ENCODE measurements at places on chromosomes 5 and 9.
A peak's percentile ranks its signal among the peaks of the same experiment; 100 is the strongest.

- H3K27me3 ChIP-seq: no peaks in the 10 kb centered on the region
- no peak overlapping the region for H3K27ac ChIP-seq
- H3K4me3 ChIP-seq: no peak overlapping the region
- DNase-seq: no peak
- H3K36me3 ChIP-seq: no peaks in the 10 kb centered on the region
These were observed 31.2 kb downstream of the PRDM6 start for GRCh38 chr5:123120197-123120596.

DNA sequence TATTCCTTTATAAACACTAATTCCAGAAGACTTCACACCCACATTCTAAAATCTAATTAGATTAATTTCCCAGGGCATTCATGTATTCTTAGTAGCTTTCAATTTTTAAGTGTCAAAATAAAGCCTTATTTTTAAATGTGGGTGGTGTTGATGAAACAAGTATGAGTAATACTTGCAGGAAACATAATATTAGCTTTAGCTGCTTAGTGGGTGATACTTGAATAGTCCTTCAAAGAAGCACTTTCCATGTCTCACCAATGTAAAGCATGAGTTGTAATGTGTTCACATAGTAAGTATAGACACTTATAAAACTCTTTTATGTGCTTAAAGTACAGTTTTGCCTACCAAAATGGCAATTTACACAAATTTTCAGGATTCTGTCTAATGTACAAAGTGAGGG, 6.9 kb downstream of the FNBP1 start:
- no peak overlapping the region for H3K27ac ChIP-seq
- DNase-seq: no peak
- H3K4me1 ChIP-seq: peaks cover 25% of the 10 kb centered on the region
- H3K4me3 ChIP-seq: no peak overlapping the region
- no peaks in the 10 kb centered on the region for H3K36me3 ChIP-seq

DNA sequence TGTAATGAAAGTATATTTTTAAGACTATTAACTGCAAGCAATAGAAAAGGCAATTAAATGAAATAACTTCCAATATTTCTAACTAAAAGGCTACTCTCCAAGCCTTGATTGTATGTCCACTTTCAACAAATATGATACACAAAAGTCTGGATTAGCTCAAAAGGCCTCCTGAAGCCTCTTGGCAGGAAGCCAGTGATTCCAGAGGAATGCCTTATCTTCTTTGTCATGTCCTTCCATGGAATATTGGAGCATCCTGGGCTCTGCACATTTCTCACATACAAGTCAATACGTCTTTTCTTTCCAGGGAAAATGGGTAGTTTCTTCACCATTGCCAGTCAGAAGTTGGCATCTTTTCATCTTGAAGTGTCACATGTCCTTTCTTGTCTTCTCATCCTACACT, 357.8 kb downstream of the KDM4C start:
- no peak for DNase-seq
- no peaks in the 10 kb centered on the region for H3K4me1 ChIP-seq
- no peak overlapping the region for H3K27ac ChIP-seq
- H3K4me3 ChIP-seq: no peak overlapping the region
- no peaks in the 10 kb centered on the region for H3K36me3 ChIP-seq

- no peak overlapping the region for H3K4me3 ChIP-seq
- no peak for DNase-seq
- H3K36me3 ChIP-seq: no peaks in the 10 kb centered on the region
- no peaks in the 10 kb centered on the region for H3K27me3 ChIP-seq
These were observed 18.1 kb upstream of the ZFR start for GRCh38 chr5:32462618-32463017.

DNA sequence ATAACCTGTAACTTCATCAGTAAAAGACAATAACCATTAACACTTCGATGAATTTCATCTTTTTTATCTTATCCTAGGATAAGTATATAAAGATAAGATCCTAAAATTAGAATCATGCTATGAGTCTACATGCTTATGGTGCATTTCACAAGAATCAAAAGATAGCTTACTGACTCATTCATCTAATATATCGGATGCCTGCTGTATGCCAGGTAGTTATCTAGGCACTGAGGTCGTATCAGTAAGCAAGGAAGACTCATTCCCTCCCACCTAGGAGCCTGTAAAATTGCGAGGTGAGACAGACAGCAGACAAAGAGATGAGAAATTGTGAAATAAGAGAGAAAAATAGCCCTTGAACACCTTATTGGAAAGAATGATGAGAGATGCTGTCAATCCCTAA, 240.6 kb upstream of the ADAMTSL1 start:
- no peaks in the 10 kb centered on the region for H3K36me3 ChIP-seq
- H3K27ac ChIP-seq: no peak overlapping the region
- H3K4me3 ChIP-seq: no peak overlapping the region
- no peak for DNase-seq
- H3K4me1 ChIP-seq: no peaks in the 10 kb centered on the region

DNA sequence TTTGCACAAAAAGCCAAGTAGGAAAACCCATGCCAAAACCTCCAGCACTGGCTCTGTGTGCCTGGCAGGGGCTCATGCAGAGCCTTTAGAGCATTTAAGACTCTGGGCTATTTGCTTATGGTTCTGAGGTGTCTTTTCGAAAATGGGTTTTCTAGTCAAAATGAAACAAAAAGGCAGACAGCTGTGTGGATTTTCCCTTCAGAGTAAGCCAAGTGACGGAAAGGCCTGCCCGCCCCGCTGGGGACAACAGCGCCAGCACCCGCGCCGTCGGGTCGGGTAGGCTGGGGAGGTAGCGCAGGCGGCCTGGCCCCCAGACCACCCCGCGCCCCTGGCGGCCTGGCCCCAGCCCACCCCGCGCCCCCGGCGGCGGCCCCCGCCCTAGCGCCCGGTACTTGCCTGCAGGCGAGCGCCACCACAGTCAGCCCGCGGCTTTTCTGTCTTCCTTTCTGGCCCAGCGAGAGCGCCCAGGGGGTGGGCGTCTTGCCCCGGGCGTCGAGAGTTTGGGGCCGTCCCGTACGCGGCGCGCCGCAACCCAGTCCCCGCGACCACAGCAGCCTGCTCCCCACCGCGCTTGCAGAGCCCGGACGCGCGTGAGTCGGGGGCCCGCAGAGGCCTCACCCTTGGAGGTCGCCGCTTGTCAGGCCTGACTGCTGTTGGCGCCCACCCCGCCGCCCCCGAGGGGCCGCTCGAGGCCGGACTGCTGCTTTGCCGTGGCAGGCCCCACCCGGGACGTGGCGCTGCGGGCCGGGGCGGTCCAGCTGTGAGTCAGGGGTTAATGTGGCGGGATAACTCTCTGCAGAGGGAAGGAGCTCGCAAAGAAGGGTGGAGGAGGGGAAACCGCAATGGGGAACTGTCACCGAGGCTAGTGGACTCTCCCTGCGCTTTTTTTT, at the start of gene TICAM2:
Gene TICAM2 (minus strand): TSS at position 779 of the 890 bp plus-strand sequence. CDS start 21,223 bp downstream, outside the sequence.
- H3K27ac ChIP-seq: peak within 1 kb of the TSS; percentile 78
- no peaks in the 10 kb centered on the region for H3K27me3 ChIP-seq
- peak within 1 kb of the TSS; percentile 84 for H3K4me3 ChIP-seq

GRCh38 chr5:14880688-14881087, 9.1 kb upstream of the ANKH start:
- no peak overlapping the region for H3K4me3 ChIP-seq
- H3K27me3 ChIP-seq: no peaks in the 10 kb centered on the region
- H3K36me3 ChIP-seq: no peaks in the 10 kb centered on the region
- H3K27ac ChIP-seq: no peak overlapping the region

GRCh38 chr9:1184146-1184545, 134.0 kb downstream of the DMRT2 start:
- H3K4me3 ChIP-seq: no peak overlapping the region
- H3K27me3 ChIP-seq: no peaks in the 10 kb centered on the region
- H3K27ac ChIP-seq: no peak overlapping the region
- DNase-seq: no peak

DNA sequence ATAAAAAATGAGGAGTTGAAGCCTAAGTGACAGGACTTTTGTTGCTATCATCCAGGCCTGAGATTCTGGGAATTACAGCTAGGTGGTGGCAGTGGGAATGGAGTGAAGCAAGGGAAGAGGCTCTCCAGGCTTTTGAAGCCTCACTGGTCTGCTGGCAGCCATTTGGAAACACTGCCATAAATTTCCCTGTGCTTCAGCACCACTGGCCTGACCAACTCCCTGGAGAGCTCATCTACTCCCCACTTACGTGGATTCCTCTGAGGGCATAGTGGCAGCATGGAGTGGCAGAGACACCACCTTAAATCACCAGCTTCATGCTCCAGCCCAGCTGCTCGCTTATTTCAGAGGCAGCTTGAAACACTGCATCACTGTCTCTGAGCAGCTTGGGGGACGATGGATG, 518.2 kb downstream of the TLR4 start:
- H3K36me3 ChIP-seq: no peaks in the 10 kb centered on the region
- H3K27ac ChIP-seq: no peak overlapping the region
- H3K27me3 ChIP-seq: no peaks in the 10 kb centered on the region
- no peaks in the 10 kb centered on the region for H3K4me1 ChIP-seq

DNA sequence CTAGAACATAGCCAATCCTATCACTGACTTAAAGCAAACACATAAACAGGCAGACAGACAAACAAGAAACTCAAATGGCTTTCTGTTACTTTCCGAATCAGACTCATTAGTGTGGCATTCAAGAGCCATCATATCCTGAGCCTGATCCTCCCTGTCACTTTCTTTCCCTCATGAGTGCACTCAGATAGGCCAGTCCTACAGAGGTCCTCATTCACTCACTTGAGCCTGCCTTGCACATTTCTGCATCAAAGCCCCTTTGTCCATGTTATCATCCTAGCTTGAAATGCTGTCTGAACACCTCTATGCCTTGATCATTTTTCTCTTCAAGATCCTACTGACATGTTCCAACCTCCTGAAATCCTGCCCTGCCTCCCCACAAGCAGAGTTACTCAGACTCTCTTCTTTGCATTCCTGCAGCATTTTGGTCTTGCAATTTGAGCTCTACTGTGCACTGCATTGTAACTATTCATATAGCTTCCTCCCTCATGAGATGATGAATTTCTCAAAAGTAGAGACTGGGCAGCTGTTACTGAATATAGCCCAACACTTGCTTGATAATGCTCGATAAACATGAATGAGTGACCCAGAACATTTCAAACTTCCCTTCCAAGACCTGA, 126.9 kb downstream of the PALM2AKAP2 start:
- no peak for DNase-seq
- no peaks in the 10 kb centered on the region for H3K27me3 ChIP-seq
- H3K4me3 ChIP-seq: no peak overlapping the region
- H3K27ac ChIP-seq: no peak overlapping the region
- H3K4me1 ChIP-seq: no peaks in the 10 kb centered on the region

GRCh38 chr9:137278061-137278701, 655 bp downstream of the TOR4A start:
- H3K27ac ChIP-seq: peak overlapping the region; percentile 89
- no peaks in the 10 kb centered on the region for H3K27me3 ChIP-seq
- no peaks in the 10 kb centered on the region for H3K36me3 ChIP-seq

- peak overlapping the region; percentile 94 for H3K27ac ChIP-seq
- no peaks in the 10 kb centered on the region for H3K27me3 ChIP-seq
- H3K4me1 ChIP-seq: peaks cover 44% of the 10 kb centered on the region
- no peaks in the 10 kb centered on the region for H3K36me3 ChIP-seq
These were observed 2.4 kb downstream of the CARD19 start for GRCh38 chr9:93098236-93098946.

DNA sequence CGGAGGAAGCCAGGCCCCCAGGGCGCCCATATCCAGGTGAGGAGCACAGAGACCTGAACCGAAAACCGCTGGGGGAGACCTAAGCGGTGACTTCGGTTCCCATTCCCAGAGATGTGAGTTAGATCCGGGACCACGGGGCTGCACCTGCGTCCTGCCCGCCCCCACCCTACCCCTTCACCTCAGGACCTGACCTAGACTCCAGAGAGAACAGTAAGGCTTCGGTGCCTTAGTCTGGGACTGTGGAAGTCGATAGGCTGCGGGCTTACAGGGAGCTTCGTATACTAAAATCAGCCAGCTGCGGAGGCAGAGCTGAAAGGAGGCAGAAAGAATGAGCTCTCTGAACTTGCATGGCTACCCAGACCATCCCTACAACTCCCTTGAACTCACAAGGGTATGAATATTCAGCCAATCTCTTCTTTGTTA, 518 bp upstream of the FAM13B start:
- H3K36me3 ChIP-seq: no peaks in the 10 kb centered on the region
- H3K4me3 ChIP-seq: peak overlapping the region; percentile 99
- peak overlapping the region; percentile 100 for H3K27ac ChIP-seq
- H3K4me1 ChIP-seq: peaks cover 42% of the 10 kb centered on the region
- peak; percentile 43 for DNase-seq
- H3K27me3 ChIP-seq: no peaks in the 10 kb centered on the region

- H3K27me3 ChIP-seq: no peaks in the 10 kb centered on the region
- H3K36me3 ChIP-seq: no peaks in the 10 kb centered on the region
- no peak overlapping the region for H3K27ac ChIP-seq
- H3K4me3 ChIP-seq: no peak overlapping the region
- H3K4me1 ChIP-seq: peaks cover 8% of the 10 kb centered on the region
- no peak for DNase-seq
These were observed 54.0 kb upstream of the HSPB3 start for GRCh38 chr5:54401515-54401914.

DNA sequence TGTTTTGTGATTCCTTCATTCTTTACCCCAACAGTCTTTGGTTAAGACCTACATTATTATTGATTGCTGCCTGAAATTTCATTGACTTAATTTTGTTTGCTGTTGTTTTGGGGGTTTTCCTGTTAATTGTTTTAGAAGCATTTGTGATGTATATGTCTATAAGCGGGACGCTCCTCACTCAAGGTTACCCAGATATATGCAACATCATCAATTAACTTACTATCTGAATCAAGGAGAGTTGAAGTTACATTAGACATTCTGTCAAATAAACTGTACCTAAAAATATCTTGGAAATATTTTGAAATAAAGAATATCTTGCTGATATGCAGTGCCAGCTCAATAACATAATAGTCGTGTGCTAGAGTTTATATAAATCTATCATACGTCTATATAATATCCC, 125.9 kb upstream of the CDH18 start:
- no peak overlapping the region for H3K27ac ChIP-seq
- no peaks in the 10 kb centered on the region for H3K4me1 ChIP-seq
- H3K27me3 ChIP-seq: no peaks in the 10 kb centered on the region
- no peak overlapping the region for H3K4me3 ChIP-seq
- H3K36me3 ChIP-seq: no peaks in the 10 kb centered on the region
- DNase-seq: no peak

DNA sequence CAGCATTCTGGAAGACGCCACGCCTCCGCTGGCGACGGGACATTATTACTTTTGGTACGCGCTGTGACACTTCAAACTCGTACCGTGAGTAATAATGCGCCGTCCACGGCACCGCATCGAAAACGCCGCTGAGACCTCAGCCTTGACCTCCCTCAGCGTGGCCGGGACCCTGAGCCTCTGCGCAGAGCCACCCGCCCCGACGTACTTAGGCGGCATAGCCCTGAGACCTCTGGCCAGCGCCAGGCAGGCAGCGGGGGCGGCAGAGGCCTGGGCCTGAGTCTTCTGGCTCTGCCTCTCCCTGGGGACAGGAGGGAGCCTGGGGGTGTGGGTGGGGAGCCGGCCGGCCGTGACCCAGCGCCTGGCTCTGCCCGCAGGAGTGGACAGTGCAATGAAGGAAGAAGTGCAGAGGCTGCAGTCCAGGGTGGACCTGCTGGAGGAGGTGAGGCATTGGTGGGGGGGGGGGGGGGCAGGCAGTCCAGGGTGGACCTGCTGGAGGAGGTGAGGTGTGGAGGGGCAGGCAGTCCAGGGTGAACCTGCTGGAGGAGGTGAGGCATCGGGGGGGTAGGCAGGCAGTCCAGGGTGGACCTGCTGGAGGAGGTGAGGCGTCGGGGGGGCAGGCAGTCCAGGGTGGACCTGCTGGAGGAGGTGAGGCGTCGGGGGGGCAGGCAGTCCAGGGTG, 8.0 kb downstream of the EGFL7 start:
- H3K36me3 ChIP-seq: no peaks in the 10 kb centered on the region
- no peak for DNase-seq
- no peaks in the 10 kb centered on the region for H3K27me3 ChIP-seq
- no peak overlapping the region for H3K27ac ChIP-seq
- H3K4me1 ChIP-seq: no peaks in the 10 kb centered on the region
- no peak overlapping the region for H3K4me3 ChIP-seq

All from testis (tissue), 5 donors.